ENCODE measurements at places on chromosomes 13 and 19. TPM values are rescaled to one million over a fixed set of nuclear protein-coding genes. Genes with fewer than 3 reads are reported as not detected.

- H3K36me3 ChIP-seq, result no peaks in the 10 kb centered on the region
- H3K4me1 ChIP-seq, result no peaks in the 10 kb centered on the region
- no peak overlapping the region for H3K4me3 ChIP-seq
- DNase-seq, result peak; percentile 73
- no peak overlapping the region for H3K27ac ChIP-seq
Observed at GRCh38 chr13:30865123-30866049, 40.7 kb upstream of the MEDAG start.

GRCh38 chr19:52451241-52451640 is 2.1 kb upstream of the ZNF578 start:
- peaks cover 12% of the 10 kb centered on the region for H3K4me1 ChIP-seq
- H3K27ac ChIP-seq, result no peak overlapping the region
- H3K4me3 ChIP-seq, result no peak overlapping the region
- no peak for DNase-seq
- H3K27me3 ChIP-seq, result no peaks in the 10 kb centered on the region
- H3K36me3 ChIP-seq, result no peaks in the 10 kb centered on the region

GRCh38 chr19:40640744-40641143 is 39.6 kb downstream of the LTBP4 start:
- H3K4me1 ChIP-seq, result no peaks in the 10 kb centered on the region
- H3K36me3 ChIP-seq, result no peaks in the 10 kb centered on the region
- H3K27ac ChIP-seq, result no peak overlapping the region

GRCh38 chr13:40228990-40229389 is 437.5 kb downstream of the FOXO1 start:
- no peaks in the 10 kb centered on the region for H3K4me1 ChIP-seq
- H3K27me3 ChIP-seq, result no peaks in the 10 kb centered on the region
- DNase-seq, result no peak
- no peak overlapping the region for H3K4me3 ChIP-seq

The CYP2A6 gene
- not detected for total RNA-seq

The HCST gene
- total RNA-seq, result 307 TPM
